ENCODE measurements at places on chromosomes 13 and 19. TPM values are rescaled to one million over a fixed set of nuclear protein-coding genes. Genes with fewer than 3 reads are reported as not detected.
A peak's percentile ranks its signal among the peaks of the same experiment; 100 is the strongest.

DNA sequence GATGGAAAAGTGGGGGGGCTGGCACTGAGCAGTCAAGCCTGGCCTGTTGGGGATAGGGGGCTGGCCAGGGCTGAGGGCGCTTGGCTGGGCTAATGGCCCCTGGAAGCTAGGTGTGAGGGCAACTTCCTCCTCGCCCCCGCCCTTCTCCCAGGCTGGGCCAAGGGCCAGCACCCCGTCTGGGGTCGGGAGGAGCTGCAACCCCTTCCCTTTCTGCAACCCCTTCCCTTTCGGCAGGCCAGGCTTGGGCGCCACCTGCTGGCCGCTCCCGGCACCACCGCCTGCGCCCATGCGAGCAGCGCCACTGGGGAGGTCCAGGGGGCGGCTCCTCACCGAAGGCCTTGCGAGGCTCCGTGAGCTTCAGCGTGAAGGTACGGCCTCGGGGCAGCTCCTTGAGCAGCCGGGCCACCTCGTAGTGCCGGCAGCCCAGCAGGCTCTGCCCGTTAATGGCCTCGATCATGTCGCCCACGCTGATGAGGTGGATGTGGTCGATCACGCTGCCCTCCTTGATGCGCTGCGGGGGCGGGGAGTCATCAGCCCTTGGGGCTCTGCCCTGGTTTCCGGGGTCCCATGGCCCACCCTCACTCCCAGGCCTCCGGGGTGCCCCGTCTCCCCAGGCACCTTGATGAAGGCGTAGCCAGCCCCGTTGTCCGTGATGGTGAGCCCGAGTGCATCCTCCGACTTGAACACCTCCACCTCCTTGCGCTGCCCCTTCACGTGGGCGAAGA, 5.0 kb upstream of the PTGER1 start:
- peak; percentile 91 for DNase-seq

GRCh38 chr13:73146707-73147106, 87.9 kb downstream of the KLF5 start:
- DNase-seq, result no peak

GRCh38 chr13:97280478-97280877, 58.3 kb downstream of the MBNL2 start:
- no peak for DNase-seq

DNA sequence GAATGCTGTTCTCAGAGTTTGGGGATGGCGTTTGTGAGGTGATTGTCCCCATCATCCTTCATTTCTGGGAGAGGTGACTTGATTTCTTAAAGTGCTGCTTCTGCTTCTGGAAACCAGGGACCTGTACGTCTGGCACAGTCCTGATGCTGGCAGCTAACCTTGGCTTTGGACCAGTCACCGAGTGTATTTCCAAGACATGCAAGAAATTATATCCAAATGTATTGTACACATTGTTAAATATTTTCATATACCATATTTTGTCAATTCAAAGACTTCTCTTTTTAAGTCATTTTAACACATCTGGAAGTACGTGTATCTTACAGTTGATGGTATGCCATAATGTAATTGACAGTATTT, 97.4 kb downstream of the ARHGEF7 start:
- DNase-seq, result no peak

Gene KISS1R
- total RNA-seq, result not detected
